ENCODE measurements at places on chromosomes 1 and 21.
A peak's percentile ranks its signal among the peaks of the same experiment; 100 is the strongest.

DNA sequence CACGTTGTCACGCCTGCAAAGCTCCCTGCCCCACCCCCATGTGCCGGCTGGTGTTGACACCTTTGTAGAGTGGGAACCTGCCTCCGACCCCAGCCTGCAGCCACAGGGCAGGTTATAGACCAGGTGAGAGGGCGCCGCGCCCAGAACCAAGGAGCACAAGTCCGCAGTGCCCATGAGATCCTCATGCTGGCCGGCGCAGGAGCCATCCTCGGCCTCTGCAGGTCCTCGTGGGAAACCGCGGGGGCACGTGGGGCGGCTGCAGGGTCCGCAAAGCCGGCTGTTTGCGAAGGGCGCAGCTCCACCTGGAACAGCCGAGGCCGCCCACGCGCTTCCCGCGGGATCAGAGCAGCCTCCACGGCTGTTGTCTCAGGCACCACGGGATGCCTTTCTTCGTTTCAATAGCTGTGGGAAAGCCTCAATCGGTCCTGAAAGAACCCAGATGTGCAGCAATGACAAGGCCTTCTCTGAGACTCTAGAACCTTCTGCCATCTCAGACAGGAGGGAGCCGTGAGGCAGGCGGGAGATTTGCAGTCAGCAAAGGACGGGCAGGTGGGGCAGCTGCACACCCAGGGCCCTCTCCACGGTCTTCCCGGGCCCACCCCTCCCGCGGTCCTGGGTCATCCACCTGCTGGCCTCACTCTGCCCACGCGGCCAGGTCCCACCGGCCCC lies 29.9 kb downstream of the POFUT2 start:
- DNase-seq = no peak

GRCh38 chr1:231734417-231734816 lies 107.8 kb downstream of the DISC1 start:
- no peak for DNase-seq

- DNase-seq = no peak
Measured at GRCh38 chr1:219897914-219898313, 30.4 kb downstream of the SLC30A10 start.

- no peak for DNase-seq
Measured at GRCh38 chr1:93714356-93714755, 32.7 kb upstream of the BCAR3 start.

DNA sequence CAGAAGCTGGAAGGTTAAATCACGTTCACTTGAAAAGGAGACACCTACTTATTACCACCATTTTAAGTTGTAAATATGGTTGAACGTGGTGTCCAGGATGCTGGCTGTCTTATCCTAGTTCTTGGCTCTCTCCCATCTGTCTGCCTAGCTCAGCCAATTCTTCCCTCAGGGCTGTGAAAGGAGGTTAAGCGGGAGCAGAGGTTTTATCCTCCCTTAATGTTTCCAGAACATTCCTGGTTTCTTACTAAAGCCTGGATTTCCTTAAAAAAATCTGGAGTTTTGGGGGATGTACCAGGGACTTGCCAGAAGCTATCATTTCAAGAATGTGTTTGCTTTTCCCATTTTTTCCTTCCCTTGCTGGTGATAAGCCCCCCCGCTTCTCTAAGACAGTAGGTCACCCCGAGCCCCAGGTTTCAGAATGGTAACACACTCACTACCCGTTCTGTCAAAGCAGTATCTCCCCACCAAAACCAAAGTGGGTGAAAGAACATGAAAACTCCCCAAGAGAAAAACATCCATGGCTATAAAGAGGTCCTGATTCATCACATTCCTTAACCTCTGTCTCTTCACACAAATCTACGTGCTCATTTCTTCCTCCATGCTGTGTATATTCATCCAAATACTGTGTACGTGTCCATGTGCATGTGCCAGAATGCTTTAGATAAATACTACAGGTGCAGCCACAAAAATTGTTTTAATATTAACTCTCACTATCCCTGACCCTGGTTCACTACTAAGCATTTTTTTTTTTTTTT lies 114.7 kb downstream of the MAP3K21 start:
- DNase-seq = no peak

DNA sequence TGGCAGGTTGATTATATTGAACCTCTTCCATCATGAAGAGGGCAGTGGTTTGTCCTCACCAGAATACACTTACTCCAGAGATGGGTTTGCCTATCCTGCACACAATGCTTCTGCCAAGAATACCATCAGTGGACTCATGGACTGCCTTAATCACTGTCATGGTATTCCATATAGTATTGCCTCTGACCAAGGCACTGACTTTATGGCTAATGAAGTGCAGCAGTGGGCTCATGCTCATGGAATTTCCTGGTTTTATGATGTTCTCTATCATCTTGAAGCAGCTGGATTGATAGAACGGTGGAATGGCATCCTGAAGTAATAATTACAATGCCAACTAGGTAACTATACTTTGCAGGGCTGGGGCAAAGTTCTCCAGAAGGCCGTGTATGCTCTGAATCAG lies 16.6 kb upstream of the GBP6 start:
- no peak for DNase-seq

DNA sequence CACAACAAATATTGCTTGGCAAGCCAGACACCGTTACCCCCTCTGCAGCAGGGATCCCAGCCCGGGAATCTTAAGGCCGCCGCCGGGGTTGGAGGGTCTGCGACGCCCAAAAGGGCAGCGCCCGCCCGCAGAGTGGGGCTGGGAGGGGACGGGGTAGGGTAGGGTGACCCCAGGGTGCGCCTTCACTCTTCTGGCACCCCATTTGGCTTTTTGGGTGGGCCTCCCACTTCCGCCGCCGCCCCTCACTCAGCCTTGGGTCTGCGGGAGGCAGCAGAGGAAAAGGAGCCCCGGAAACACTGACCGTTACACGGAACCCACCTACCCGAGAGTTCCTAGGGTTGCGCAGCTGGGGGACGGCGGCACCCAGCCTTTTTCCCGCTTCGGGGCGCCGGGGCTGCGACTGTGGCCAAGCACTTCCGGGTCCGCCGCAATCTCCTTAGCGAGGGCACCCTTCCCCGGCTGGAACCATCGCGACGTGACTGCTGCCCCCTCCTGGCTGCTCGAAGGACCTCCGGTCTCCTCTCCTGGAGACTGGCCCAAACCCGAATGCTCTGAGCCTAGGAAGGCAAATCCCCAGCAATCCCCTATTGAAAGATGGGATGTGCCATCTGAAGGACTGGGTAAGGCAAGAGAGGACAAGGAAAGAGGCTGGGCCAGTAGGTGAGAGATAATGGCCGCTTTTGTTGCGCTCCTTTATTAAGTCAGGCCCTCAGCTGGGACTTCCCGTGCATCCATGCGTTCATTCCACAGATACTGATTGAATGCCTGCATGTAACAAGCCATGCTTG lies at the start of gene PIGC:
Gene PIGC, minus strand, starts transcription at position 404 of the 788 bp plus-strand sequence. CDS start 1,447 bp downstream, outside the sequence.
- peak; percentile 84 for DNase-seq

DNA sequence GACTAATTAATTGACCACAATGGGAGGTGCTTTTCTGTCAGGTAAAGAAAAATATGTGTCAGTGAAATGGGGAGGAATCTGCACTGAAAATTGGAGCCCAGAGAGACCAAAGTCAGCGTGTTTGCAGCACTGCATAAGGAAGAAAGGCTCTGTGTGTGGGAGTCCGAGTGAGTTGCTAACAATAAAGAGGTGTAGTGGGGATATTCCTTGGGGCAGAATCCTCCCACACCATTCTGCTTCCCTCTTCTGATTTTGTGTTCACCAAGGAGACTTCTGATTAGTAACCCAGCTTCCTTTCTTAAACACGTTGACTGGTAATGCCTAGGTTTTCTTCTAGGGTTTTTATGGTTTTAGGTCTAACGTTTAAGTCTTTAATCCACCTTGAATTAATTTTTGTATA lies 240.5 kb downstream of the RPS6KC1 start:
- DNase-seq = no peak

- DNase-seq = no peak
Measured at GRCh38 chr1:201450721-201451291, 18.2 kb downstream of the PHLDA3 start.

Data from activated CD4-positive, CD25-positive, alpha-beta regulatory T cell (primary cell).